Transverse colon (tissue), 4 donors: ENCODE measurements at places on chromosomes 1 and 21.

GRCh38 chr1:24742090-24742938 is 2.9 kb upstream of the CLIC4 start:
- DNase-seq: peak; percentile 63

- no peak for DNase-seq
Measured at GRCh38 chr1:31905093-31905509, 33.1 kb downstream of the PTP4A2 start.

- no peak for DNase-seq
Measured at GRCh38 chr1:225423518-225423855, 4.4 kb downstream of the LBR start.

DNA sequence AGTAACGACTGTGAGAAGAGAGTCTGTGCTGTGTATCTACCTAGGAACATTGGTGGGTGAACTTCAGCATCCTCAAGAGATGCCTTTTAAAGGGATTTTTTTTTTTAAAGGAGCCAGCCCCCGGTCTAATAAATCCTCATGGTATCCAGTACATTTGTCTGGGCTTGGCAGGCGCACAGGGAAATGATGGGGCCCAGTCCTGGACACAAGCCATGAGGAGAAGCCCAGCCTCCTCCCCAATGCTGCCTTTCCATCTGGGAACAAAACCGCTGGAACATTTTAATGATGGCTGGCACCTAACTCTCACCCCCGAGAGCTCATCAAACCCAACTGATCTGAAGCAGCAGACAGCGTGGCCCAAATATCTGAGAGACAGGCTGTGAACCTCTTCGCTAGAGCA is 64.2 kb downstream of the ACOT7 start:
- peak; percentile 31 for DNase-seq

DNA sequence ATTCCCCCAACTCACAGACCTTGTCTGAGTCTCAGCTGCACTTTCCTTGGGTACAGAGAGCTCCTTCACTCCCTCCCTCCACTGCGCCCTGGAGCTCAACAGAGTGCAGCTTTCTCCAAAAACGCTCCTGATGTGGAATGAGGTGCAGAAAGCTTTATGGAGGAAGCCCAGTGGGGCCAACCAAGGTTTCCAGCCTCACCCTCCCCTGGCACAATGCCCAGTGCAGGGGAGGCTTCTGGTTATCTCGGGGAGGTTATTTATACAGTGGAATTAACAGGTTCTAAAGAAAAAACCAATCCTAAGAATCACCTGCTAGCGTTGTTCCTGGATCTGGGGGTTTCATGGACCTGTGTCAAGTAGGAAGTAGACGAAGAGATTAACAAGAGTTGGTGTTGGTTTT is at the start of gene ITLN1:
TSS of gene ITLN1 (minus strand) at position 139 of the 400 bp plus-strand sequence. CDS start 303 bp downstream, outside the sequence.
- DNase-seq: no peak

- no peak for DNase-seq
Measured at GRCh38 chr1:165298203-165298820, 58.2 kb downstream of the LMX1A start.

GRCh38 chr1:24566236-24566867 is 10.5 kb downstream of the NCMAP start:
- DNase-seq: no peak

DNA sequence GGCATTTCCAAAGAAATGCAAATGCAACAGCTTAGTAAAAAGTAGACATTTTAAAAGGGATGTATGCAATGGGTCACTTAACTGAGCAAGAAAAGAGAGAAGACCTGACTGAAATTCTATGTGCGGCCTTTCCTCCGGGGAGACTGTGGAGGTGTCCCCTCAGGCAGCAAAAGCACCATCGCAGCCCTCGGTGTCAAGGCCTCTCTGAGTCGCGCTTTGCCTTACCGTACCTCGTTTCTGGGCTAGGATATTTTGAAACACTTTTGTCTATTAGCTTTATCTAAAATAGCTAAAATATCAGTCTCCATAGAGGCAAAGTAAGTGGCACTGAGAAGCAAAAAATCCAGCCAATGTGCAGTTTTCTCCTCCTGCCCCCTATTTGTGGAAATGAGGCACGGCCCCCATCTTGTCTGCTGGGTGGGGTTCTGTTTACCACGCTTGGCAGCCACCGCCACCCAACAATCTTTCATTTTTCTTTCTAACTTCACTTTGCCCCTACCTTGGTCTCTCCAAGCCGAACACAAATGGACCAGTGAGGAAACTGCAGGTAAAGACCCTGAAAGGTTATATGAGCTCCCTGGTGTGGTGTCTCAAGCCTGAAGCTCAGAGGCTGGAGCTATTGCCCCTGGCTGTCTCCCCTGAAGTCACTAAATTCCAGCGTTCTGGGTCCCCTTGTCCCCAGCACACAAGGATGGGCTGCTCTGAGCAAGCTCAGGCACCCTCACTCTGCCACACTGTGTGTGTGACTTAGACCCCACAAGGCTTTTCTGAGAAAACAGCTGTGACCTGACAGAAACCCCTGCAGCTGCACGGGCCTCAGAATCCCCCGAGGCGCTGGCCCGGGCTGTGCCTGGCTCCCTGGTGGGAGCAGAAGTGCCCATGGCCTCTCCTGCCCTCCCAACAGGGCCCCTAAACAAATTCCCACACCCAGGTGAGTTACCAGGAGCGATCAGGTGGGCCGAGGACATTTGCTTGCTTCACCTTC is 1.6 kb downstream of the CD247 start:
- DNase-seq: no peak

DNA sequence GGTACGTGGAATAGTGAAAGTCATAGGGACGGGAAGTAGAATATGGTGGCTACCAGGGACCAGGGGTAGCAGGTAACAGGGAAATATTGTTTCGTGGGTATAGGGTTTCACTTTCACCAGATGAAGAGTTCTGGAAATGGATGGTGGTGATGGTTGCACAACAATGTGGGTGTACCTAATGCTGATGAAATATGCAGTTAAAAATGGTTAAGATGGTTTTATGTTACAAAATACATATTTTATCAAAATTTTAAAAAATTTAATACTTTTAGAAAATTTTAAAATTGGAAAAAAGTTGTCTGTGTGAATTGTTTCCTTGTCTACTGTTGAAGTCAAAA is 55.5 kb upstream of the TLR5 start:
- no peak for DNase-seq

DNA sequence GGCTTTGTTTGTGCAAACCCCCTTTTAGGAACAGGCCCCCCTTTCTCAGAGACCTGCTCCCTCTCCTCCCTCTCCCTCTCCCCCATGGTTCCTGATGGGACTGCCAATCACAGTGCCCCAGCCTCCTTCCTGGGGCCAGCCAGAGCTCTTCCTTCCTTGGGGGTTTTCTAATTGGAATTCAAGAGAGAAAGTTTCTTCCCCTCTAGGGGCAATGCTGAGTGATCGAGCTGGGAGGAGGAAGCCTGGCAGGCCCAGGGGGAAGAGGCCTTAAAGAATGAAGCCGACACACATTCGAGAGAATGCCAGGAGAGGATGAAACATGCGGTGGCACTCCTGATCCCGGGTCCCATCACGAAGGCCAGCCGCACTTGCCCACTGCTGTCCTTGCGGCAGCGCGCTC is 21.3 kb upstream of the COL16A1 start:
- no peak for DNase-seq

- DNase-seq: no peak
Measured at GRCh38 chr1:192476802-192477298, 98.7 kb upstream of the RGS1 start.

GRCh38 chr1:117135329-117135728 is 13.8 kb upstream of the TRIM45 start:
- no peak for DNase-seq

GRCh38 chr1:166785987-166786386 is 53.3 kb upstream of the POGK start:
- DNase-seq: no peak

- no peak for DNase-seq
Measured at GRCh38 chr1:22533244-22533895, 29.9 kb upstream of the EPHA8 start.

DNA sequence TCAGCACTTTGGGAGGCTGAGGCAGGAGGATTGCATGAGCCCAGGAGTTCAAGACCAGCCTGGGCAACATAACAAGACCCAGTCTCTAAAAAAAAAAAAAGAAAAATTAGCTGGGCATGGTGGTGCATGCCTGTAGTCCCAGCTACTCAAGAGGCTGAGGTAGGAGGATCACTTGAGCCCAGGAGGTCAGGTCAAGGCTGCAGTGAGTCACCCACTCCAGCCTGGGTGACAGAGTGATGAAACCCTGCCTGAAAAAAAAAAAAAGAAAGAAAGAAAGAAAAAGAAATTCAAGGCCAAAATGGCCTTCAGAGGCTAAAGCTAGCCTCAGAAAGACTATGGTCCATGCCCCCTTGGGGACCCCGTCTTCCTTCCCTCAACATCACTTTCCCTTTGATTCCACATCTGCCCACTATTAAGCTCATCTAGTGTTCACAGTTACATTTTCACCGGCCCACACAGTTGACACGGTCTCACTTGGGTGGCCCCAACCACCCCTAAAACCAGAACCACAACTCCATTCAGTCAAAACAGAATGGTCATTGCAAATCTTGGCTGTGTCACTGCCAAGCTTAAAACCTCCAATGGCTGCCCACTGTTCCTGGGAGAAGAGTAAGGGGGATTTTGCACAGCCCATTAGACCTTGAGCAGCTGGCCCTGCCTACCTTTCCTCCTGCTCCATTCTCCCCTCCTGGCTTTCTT is 2.1 kb upstream of the CAPN8 start:
- no peak for DNase-seq

DNA sequence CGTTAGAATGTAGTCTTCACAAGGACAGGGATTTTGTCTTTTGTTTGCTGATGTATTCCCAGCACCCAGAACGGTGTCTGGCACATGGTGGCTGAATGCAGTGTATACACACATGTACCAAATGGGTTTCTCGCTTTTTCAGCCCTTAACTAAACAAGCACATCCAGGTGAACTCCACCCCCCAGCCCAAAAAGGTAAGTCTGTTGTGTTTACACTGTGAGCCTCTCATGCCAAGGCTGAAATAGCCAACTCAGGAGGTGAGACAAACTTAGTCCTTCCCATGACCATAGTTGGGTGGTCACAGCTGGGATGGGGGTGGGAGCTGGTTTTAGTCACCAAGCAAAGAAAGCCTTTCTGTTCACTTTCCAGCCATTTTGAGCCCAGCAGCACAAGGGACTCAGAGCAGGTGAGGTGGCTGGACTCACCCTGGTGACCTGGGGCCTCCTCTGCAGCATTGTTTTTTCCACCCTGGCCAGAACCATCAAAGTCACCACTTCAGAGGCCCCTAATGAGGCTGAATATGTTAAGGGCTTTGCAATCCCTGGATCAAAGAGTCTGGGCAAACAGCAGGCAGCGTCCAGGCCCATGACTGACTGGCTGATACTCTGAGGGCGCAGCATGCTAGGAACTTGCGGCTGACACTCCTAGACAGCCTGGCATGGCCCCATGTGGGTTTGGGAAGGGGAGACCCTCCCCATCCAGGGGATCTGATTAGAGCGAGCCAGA is 8.7 kb downstream of the TENT5B start:
- no peak for DNase-seq

DNA sequence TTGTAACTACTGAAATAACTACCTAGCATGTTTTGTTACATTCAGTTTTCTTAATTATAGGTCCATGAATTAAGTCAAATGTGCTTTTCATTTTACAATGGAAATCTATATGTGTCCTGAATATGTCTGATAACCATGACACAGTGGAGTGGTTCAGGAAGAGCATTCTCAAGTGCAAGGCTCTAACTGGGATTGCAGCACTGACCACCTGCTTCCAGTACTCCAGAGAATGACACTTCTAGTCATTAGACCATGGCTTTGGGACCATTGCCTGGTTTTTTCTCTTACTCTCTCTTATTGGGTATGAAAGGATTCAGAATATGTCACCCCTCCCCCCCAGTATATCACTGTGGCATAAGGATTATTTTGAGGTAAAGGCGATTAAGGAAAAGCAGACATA is 204.9 kb upstream of the CACYBP start:
- no peak for DNase-seq

DNA sequence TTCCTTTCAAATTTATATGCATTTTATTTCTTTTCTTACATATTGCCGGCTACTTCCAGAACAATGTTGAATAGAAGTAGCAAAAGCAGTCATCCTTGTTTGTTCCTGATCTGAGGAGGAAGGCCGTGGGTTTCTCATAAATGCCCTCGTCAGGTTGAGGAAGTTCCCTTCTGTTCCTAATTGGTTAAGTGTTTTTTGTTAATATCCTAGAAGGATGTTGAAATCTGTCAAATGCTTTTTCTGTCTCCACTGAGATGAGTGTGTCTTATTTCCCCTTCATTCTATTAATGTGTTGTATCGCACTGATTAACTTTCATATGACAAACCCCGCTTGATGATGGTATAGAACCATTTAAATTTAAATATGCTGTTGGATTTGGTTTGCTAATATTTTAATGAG is 15.4 kb downstream of the TTLL10 start:
- DNase-seq: no peak

- no peak for DNase-seq
Measured at GRCh38 chr1:37305841-37306240, 168.5 kb upstream of the ZC3H12A start.

DNA sequence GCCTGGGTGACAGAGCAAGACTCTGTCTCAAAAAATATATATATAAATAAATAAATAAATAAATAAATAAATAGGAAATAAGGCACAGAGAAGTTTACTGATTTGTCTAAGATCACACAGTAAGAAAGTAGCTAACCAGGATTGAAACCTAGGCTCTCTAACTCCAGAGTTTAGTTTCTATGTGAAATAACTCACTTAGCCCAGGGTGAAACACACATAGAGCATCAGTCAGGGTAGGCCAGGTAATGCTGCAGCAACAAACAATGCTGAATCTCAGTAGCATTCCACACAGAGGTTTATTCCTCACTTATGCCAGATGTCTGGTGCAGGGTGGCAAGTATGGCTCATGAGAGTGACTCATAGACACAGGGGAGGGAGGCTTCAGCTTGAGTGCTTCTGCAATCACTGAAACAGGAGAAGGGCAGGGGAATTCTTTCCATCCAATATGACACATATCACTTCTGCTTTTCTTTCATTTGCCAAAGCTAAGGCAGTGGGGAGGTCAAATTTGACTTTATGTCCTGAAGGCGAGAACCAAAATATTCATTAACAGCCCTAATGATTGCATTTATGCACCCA is 37.1 kb upstream of the KANK4 start:
- no peak for DNase-seq

DNA sequence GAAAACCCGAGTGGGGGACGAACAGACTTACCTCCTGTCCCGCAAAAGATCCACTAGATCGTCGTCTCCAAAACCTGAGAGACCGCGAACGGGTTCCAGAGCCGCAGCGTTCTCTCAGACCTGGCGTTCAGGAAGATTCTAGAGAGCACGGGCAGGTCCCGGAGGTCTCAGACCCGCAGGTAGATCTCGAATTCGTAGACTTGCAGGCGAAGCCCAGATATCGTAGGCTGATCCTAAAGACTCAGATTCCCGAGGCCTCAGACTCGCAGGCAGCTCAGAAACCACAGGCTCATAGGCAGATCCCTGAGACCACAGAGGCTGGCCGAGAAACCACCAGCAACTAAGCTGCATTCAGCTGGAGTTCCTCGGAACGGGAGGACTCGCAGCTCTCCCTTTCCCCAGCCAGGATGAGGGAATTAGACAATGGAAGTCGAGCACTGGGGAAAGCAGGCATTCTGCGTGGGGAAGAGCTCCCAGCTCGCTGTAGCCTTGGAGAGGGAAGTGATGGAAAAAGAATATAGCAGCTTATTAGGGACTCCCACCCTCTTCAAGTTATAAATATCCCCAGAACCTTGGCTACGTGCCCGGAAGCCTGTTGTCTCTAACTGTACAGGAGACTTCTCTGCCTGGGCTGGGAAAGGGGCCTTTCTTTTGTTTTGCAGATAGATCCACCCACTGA is at the start of gene ZNF436:
TSS of gene ZNF436 (minus strand) at position 502 of the 679 bp plus-strand sequence. CDS start 1,831 bp downstream, outside the sequence.
- DNase-seq: peak; percentile 78
